ENCODE measurements at places on chromosomes 4 and X.
A peak's percentile ranks its signal among the peaks of the same experiment; 100 is the strongest.

- peak; percentile 94 for DNase-seq
These were observed 22.8 kb downstream of the CFAP99 start for GRCh38 chr4:2441393-2442174.

DNA sequence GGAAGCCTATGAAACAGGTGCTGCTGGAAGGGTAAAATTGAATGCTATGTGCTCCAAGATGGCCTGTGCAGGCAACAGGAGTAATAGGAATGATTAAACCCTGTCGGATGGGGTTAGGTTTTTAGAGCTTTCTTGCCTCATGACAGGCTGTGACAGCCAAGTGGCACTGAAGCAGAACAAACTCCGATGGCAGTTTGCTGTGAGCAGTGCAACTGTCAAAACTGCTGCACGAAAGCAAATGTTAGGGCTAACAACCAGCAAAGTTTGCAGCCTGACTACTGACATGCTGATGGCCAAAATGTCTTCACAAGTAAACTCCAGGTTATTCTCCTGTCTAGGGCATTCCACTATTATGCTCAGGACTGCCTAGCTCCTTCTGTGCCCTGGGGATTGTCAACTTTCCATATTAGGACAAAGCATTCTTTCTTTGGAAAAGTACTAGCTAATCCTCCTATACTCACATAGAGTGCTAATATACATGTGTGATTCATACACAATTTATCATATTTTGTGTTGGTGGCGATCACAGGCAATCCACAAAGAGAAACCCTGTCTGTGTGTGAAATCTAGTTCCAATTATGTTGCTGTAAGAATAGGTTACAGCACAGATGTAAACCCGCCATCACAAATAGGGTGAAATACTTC is 486.6 kb upstream of the TENM3 start:
- DNase-seq, result no peak

- no peak for DNase-seq
These were observed 1.5 kb upstream of the PTCHD1 start for GRCh38 chrX:23332888-23333821.

DNA sequence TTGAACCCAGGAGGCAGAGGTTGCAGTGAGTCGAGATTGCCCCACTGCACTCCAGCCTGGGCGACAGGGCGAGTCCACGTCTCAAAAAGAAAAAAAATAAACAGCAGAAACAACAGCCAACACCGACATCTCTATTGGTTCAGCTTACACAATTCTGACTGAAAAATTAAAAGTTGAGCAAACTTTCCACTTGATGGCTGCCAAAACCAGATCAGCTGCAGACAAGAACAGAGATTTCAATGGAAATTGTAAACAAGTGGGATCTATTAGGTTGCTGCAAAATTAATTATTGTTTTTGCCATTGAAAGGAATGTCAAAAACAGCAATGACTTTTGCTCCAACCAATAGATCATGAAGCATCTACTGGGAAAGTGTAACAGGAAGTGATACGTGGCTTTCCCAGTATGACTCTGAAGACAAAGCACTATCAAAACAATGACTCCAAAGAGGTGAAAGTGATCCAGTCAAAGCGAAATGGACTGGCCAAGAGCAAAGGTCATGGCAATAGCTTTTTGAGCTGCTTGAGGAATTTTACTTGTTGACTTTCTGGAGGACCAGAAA is 26.3 kb downstream of the UPF3B start:
- DNase-seq, result peak; percentile 15

DNA sequence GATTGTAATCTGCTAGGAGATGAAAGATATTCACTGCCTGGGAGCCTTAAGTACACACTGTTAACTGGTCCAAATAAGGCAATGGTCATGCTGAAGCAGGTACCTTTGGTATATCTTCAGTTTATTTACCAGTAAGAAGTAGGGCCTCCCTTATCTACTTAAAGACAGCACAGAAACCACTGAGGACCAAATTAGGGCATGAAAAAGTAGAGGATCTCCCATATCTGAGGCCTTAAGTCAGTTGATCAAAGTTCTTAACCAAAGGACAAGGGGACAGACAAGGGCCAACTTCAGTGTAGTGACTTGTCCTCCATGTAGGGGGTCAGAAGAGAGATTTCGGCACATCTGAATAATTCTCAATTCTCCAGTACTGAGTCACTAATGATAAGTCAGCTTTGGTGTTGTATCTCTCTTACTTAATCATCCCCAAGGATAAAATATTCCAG is 59.1 kb downstream of the AMELX start:
- no peak for DNase-seq

- peak; percentile 74 for DNase-seq
These were observed 10.6 kb upstream of the ELF4 start for GRCh38 chrX:130120746-130121504.

GRCh38 chr4:74874753-74875367 is 58.1 kb upstream of the PARM1 start:
- DNase-seq, result peak; percentile 4

DNA sequence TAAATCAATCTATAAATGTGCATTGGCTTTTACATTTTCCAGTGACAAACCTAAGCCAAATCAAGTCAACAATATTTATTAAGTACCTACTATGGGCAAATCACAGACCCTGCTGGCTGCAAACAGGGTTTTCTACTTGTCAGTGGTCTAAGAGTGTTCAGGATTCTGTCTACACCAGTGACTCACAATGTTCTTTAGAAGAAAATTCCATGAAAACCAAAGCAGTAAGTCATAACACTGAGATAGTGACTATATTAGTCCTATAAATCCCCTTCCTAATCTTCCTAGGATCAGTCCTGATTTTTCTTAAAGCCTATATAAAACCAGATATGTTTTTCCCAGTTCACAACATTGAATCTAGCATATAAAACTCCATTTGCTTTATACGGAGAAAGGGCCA is 69.7 kb downstream of the PPP3CA start:
- DNase-seq, result no peak

Measured in activated CD8-positive, alpha-beta T cell treated with anti-CD3 and anti-CD28 coated beads for 36 hours (primary cell).